ENCODE measurements at places on chromosomes 5 and 9.

DNA sequence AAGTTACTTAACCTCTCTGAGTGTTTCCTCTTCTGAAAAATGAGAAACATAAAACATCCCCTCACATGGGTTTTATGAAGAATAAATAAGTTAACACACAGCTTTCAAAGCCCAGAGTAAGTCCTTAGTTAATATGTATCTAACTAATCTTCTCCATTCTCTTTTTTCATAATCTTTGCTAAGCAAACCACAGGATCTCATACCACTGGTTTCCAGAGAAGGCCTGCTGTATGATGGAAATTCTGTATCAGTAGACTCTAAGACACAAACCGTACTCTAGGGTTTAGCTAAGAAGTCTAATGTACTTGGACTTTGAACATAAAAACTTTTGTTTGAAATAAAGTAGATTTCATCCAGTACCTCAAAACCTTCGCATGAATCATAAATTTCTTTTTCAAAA lies 307.9 kb downstream of the SPOCK1 start:
- no peak for DNase-seq

- no peak for DNase-seq
These were observed 493.5 kb downstream of the MTRR start for GRCh38 chr5:8362495-8362894.

DNA sequence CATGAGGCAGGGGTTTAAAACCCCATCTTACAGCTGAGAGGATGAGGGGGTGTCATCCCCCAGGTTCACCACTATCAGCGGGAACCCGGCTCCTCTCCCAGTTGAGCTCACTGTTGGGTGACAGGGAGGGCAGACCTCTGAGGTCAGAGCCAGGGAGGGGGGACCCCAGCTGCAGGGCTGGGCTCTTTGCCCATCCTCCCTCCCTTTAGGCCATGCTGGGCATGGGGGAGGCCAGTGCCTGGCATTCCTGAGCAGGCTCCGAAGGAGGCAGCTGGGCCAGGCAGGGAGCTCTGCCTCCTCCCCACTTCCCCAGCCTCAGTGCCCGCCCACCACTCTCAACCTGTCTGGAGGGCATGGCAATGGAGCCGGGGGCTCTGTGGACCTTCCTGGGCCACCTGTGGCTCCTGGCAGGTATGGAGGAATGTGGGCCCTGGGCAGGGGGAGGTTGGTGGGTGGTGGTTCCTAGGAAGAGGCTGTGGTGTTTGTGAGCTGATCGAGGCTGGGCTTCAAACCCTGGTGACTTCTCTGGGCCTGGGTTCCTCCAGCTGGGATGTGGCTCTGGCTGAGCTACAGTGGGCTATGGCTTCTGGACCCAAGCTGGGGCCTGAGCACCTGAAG lies 12.6 kb downstream of the CRB2 start:
- no peak for DNase-seq

- DNase-seq = no peak
These were observed 1.2 kb downstream of the BNC2 start for GRCh38 chr9:16869131-16869881.

- no peak for DNase-seq
These were observed 7.9 kb upstream of the FAT2 start for GRCh38 chr5:151598984-151599383.

DNA sequence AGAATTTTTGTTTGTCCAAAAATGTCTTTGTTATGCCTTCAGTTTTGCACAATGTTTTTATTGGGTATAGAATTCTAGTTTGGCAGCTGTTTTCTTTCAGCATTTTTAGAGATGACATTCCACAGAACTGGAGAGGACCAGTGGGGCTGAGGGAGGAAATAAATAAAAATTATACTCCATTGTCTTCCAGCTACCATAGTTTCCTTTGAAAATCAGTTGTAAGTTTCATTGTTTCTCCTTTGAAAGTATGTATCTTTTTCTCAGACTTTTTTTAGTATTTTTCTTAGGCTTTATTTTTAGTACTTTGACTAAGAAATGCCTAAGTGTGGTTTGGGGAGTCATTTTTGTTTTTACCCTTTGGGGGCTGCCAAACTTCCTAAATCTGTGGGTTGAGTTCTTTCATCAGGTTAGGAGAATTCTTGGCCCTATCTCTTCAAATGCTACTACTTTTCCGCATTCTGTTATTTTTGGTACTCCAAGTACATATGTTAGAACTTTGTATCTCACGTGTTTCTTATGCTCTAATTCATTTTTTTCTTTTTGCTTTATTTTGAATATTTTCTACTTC lies 15.2 kb upstream of the FBLL1 start:
- DNase-seq = no peak

- DNase-seq = no peak
These were observed 1.6 kb upstream of the ZNF608 start for GRCh38 chr5:124747791-124748686.

GRCh38 chr5:176713409-176713808 lies 66.1 kb downstream of the TSPAN17 start:
- DNase-seq = no peak

- no peak for DNase-seq
These were observed 162.3 kb upstream of the ZNF462 start for GRCh38 chr9:106700676-106701075.

DNA sequence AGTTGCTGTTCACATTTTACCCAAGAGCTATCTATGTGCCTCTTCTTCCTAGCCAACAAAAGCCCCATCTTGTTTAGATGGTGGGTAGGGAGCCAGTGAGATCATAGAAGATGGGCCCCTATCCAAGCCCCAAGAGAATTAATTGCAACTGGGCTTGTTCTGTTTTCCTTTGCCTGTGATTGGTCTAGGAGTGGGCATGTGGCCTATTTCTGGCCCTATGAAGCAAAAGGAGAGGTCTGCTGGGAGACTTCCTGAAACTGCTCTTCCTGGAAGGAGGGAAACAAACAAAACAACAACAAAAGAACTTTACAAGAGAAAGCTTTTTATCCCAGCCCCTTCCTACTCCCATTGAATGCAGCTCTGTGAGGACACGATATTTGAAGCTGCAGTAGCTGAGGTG lies 32.5 kb upstream of the ALDOB start:
- DNase-seq = no peak

DNA sequence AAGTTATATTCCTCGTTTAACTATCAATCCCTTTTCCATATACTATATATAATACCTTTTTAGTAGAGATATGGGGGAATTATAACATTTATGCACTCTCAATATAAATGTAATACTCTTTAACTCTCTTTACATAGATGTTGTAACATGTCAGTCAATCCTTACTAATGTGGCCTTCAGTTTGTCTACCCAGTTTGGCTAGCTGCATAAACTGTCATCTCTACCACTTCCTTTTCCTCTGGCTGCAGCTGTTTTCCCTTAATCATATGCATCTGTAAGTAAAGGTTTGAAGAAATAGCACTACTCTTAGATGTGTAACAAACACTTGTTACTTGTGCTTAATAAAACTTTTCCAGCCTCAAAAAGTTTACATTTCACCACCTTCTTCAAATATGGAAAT lies 13.4 kb downstream of the ABHD17B start:
- DNase-seq = no peak
